ENCODE measurements at places on chromosomes 1 and 21. TPM values are rescaled to one million over a fixed set of nuclear protein-coding genes. Genes with fewer than 3 reads are reported as not detected.

SLC30A7 gene
- total RNA-seq, result 9.0 TPM

LRRIQ3 gene
- total RNA-seq, result 0.16 TPM

TFF3 gene
- 5.0 TPM for total RNA-seq

CD53 gene
- 29.4 TPM for total RNA-seq

TRIM67 gene
- 0.19 TPM for total RNA-seq

SPRR2A gene
- not detected for total RNA-seq

GBP4 gene
- 6.2 TPM for total RNA-seq

AMPD1 gene
- total RNA-seq, result not detected

F13B gene
- total RNA-seq, result not detected

S100A7A gene
- total RNA-seq, result not detected

TSPEAR gene
- total RNA-seq, result not detected

MTARC2 gene
- total RNA-seq, result 13.6 TPM

NTMT2 gene
- total RNA-seq, result 1.9 TPM

KCNK2 gene
- not detected for total RNA-seq

MYOG gene
- total RNA-seq, result not detected

COL11A1 gene
- total RNA-seq, result 0.71 TPM

LIPI gene
- total RNA-seq, result not detected

SPRR2G gene
- not detected for total RNA-seq

KIAA1614 gene
- total RNA-seq, result 9.1 TPM

ATAD3A gene
- total RNA-seq, result 18.6 TPM

LCE3D gene
- total RNA-seq, result not detected

COL9A2 gene
- 0.59 TPM for total RNA-seq

KHDC4 gene
- 13.4 TPM for total RNA-seq

S100A2 gene
- not detected for total RNA-seq

SH3BGR gene
- 75.7 TPM for total RNA-seq

KRTAP13-1 gene
- not detected for total RNA-seq

SPRR3 gene
- total RNA-seq, result not detected

CCDC190 gene
- total RNA-seq, result 0.33 TPM

UCHL5 gene
- 18.9 TPM for total RNA-seq

PLA2G2D gene
- not detected for total RNA-seq

PLPPR5 gene
- total RNA-seq, result not detected

RGSL1 gene
- total RNA-seq, result not detected

ZZZ3 gene
- 24.1 TPM for total RNA-seq

ZSCAN20 gene
- 4.7 TPM for total RNA-seq

GABRD gene
- total RNA-seq, result not detected

All from right atrium auricular region (tissue), 2 donors.